Thyroid gland (tissue), 4 donors: ENCODE measurements at places on chromosomes 3 and 15. TPM values are rescaled to one million over a fixed set of nuclear protein-coding genes. Genes with fewer than 3 reads are reported as not detected.

Gene KIF7
- total RNA-seq: 10.1 TPM

Gene HHLA2
- not detected for total RNA-seq

Gene C3orf20
- total RNA-seq: not detected

Gene FBN1
- total RNA-seq: 113 TPM

Gene SLC12A1
- not detected for total RNA-seq

Gene ARPP21
- not detected for total RNA-seq

Gene KBTBD13
- total RNA-seq: not detected

Gene FILIP1L
- total RNA-seq: 4.4 TPM

Gene NPRL2
- total RNA-seq: 27.9 TPM

Gene KY
- 3.2 TPM for total RNA-seq

Gene GOLGA8R
- total RNA-seq: 25.0 TPM

Gene PLSCR4
- total RNA-seq: 79.8 TPM

DNA sequence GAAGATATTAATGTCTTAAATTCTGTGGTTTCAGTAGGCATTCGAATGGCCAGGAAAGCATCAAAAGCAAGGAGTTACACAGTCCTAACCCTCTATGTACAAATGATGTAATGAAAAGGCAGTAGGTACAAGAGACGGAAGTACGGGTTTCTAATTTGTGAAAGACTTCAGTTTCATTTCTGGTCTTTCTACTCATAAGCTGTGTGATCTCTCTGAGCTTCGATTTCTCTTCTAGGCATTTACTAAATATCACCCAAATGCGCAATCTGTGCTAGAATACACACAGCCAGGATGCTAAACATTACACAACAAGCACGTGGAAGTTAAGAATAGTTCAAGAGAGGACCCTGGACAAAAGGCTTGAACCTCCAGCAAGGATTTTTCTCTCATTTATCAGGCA is 17.9 kb upstream of the STIMATE start:
- no peak for DNase-seq
- H3K27me3 ChIP-seq: no peaks in the 10 kb centered on the region
- H3K36me3 ChIP-seq: peaks cover 6% of the 10 kb centered on the region

DNA sequence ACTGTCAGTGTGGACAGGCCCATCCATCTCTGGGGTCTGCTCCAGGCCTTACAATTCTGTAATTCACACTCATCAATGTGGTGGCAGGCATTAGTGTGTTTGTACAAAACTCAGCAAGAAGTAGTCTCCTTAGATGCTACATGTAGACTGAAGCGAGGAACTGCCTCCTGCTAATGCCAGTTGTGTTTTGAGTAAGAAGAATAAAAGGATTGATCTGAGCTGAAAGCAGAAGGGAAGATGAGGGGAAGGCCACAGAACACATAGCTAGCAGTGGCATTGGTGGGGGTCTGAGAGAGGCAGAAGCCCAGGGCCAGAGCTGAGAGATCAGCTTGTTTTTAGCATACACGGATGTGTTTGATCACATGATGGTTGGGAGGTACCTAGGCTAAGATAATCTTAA is 144.1 kb downstream of the TIGIT start:
- H3K27me3 ChIP-seq: no peaks in the 10 kb centered on the region
- no peak for DNase-seq
- H3K4me1 ChIP-seq: peaks cover 36% of the 10 kb centered on the region
- H3K27ac ChIP-seq: peak overlapping the region; percentile 0
- no peak overlapping the region for H3K4me3 ChIP-seq
- no peaks in the 10 kb centered on the region for H3K36me3 ChIP-seq

DNA sequence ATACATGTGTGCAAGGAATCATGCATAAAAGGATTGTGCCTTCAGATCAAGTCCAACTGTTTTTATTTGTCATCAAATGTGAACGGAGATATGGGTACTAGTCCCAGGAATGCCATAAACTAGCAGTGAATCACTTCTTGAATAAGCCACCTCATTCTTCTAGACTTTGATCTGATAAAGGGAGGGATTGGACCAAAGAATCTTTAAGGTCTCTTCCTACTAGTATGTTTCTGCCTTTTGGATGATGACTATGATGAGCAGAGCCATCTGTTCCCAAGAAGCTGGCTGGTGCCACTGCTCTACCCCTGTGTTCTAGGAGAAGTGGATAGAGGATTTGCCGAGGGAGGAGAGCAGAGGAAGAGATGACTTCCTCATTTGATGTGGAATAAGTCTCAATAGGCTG is 28.8 kb upstream of the UACA start:
- H3K27me3 ChIP-seq: no peaks in the 10 kb centered on the region
- peak overlapping the region; percentile 6 for H3K27ac ChIP-seq
- H3K4me1 ChIP-seq: peaks cover 48% of the 10 kb centered on the region
- no peak for DNase-seq
- no peak overlapping the region for H3K4me3 ChIP-seq

- no peak overlapping the region for H3K27ac ChIP-seq
- no peak for DNase-seq
- H3K4me1 ChIP-seq: no peaks in the 10 kb centered on the region
Observed at GRCh38 chr15:87610366-87610765, 646.2 kb downstream of the NTRK3 start.

GRCh38 chr3:122797291-122797690 is 2.4 kb downstream of the SLC49A4 start:
- no peaks in the 10 kb centered on the region for H3K36me3 ChIP-seq
- peaks cover 6% of the 10 kb centered on the region for H3K4me1 ChIP-seq
- no peak overlapping the region for H3K4me3 ChIP-seq
- no peaks in the 10 kb centered on the region for H3K27me3 ChIP-seq

DNA sequence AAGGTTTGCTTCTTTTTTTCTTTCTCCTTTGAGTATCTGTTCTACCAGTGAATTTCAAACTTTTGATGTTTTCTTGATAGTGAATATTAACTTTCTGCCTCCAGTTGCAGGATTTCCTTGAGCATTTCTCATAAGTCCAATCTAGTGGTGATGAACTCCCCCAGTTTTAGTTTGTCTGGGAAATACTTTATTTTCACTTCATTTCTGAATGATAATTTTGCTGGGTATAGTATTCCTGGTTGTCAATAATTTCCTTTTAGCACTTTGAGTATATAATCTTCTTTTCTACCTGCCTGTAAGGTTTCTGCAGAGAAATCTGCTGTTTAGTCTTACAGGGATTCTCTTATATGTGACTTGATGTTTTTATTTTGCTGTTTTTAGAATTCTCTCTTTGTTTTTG is 21.0 kb downstream of the TPRG1 start:
- H3K27ac ChIP-seq: no peak overlapping the region
- H3K36me3 ChIP-seq: no peaks in the 10 kb centered on the region
- DNase-seq: no peak
- peaks cover 10% of the 10 kb centered on the region for H3K4me1 ChIP-seq

GRCh38 chr3:120625159-120625586 is 29.0 kb downstream of the NDUFB4 start:
- peaks cover 9% of the 10 kb centered on the region for H3K36me3 ChIP-seq
- H3K27ac ChIP-seq: no peak overlapping the region
- no peak overlapping the region for H3K4me3 ChIP-seq
- DNase-seq: no peak
- no peaks in the 10 kb centered on the region for H3K27me3 ChIP-seq

DNA sequence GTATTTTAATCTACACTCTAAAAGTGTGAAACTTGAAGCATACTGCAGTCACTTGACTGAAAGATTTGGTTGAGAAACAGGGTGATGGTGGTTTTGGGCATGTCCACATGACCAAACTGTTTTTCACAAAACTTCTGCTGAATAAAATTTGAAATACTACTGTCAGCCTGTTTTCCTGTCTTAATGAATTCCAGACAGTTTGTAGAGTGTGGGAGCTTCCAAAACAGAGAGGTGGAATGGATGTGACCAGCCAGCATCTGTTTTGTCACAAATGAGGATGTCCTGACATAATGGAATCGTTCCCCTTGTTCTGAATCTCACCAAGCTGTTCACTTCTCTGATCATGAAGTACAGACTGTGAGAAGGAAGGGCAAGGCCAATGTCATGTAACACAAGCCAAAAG is 11.8 kb downstream of the MITF start:
- no peaks in the 10 kb centered on the region for H3K27me3 ChIP-seq
- no peak overlapping the region for H3K4me3 ChIP-seq
- H3K4me1 ChIP-seq: peaks cover 4% of the 10 kb centered on the region
- no peaks in the 10 kb centered on the region for H3K36me3 ChIP-seq
- no peak for DNase-seq

DNA sequence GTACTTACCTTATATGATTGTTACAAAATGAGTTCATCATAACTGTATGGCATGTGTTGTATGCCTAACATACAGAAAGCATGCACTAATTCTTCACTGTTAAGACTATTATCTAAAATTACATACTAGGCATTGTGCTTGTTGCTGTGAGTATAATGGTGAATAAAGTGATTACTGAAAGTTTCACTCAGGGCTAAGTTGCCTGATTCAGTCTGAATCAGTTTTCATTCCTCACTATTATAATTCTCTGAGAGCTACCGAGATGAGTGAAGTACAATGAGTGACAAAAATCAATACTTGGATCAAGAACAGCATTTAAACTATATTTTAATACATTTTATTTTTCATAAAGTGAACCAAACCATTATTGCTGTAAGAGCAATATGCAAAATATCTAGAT is 7.5 kb upstream of the GCSAM start:
- no peak for DNase-seq
- no peaks in the 10 kb centered on the region for H3K27me3 ChIP-seq
- no peak overlapping the region for H3K4me3 ChIP-seq
- no peak overlapping the region for H3K27ac ChIP-seq
- H3K4me1 ChIP-seq: no peaks in the 10 kb centered on the region

GRCh38 chr15:56654216-56654615 is 79.1 kb downstream of the ZNF280D start:
- no peaks in the 10 kb centered on the region for H3K27me3 ChIP-seq
- DNase-seq: no peak
- H3K4me3 ChIP-seq: no peak overlapping the region
- H3K27ac ChIP-seq: no peak overlapping the region

DNA sequence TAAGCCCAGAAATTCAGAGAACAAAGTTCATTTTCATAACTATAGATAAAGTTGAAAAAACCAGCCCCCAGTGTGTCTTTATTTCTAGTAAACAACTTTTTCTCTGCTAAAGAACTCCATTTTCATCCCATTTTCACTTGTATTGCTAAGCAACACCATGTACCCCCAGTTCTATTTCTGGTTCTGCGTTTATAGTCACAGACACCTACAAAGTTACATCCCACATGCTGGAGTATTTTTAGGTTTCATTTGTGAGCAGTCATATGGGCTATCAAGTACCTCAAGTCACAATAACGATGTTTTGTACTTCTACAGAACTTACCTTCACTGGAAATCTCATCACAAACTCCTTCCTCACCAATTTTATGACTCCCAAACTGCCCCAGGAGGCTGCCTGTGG is 236.5 kb downstream of the RSL24D1 start:
- no peaks in the 10 kb centered on the region for H3K27me3 ChIP-seq
- DNase-seq: no peak
- H3K4me1 ChIP-seq: no peaks in the 10 kb centered on the region
- no peak overlapping the region for H3K4me3 ChIP-seq
- no peak overlapping the region for H3K27ac ChIP-seq

- no peak overlapping the region for H3K27ac ChIP-seq
- no peaks in the 10 kb centered on the region for H3K36me3 ChIP-seq
- no peak for DNase-seq
- H3K4me1 ChIP-seq: no peaks in the 10 kb centered on the region
- no peaks in the 10 kb centered on the region for H3K27me3 ChIP-seq
- no peak overlapping the region for H3K4me3 ChIP-seq
Observed at GRCh38 chr15:42118650-42119445, 24.5 kb upstream of the PLA2G4D start.

- no peak overlapping the region for H3K27ac ChIP-seq
- H3K4me3 ChIP-seq: no peak overlapping the region
- H3K27me3 ChIP-seq: no peaks in the 10 kb centered on the region
- H3K4me1 ChIP-seq: peaks cover 13% of the 10 kb centered on the region
- no peaks in the 10 kb centered on the region for H3K36me3 ChIP-seq
Observed at GRCh38 chr15:55823699-55824340, 80.9 kb upstream of the PRTG start.

DNA sequence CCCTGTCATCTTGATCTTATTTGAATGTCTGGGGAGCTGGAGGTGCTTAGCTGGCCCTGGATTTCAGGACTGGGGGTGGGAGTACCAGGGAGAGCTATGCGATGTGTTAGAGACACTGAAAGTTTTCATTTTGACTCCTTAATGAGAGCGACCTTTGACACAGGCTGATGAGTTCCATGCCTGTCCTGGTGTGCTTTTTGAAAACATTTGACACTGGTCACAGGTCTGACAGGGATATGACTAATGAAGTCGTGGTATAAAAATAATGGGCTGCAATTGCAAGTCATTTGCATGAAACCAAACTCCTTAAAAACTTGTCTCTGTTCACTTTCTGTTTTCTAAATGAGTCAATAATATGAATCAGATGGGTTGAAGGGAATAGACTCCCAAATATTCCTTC is 81.9 kb downstream of the MECOM start:
- H3K4me3 ChIP-seq: no peak overlapping the region
- H3K27me3 ChIP-seq: no peaks in the 10 kb centered on the region
- H3K27ac ChIP-seq: no peak overlapping the region
- DNase-seq: no peak

- no peaks in the 10 kb centered on the region for H3K27me3 ChIP-seq
- H3K27ac ChIP-seq: peak overlapping the region; percentile 19
- DNase-seq: no peak
Observed at GRCh38 chr15:59352189-59352588, 20.5 kb downstream of the MYO1E start.

GRCh38 chr3:67384760-67385397 is 269.5 kb downstream of the SUCLG2 start:
- H3K4me1 ChIP-seq: peaks cover 5% of the 10 kb centered on the region
- no peaks in the 10 kb centered on the region for H3K36me3 ChIP-seq
- no peaks in the 10 kb centered on the region for H3K27me3 ChIP-seq
- no peak for DNase-seq

GRCh38 chr3:23920151-23920655 is 3.3 kb downstream of the RPL15 start:
- H3K4me3 ChIP-seq: no peak overlapping the region
- peaks cover 18% of the 10 kb centered on the region for H3K36me3 ChIP-seq
- no peaks in the 10 kb centered on the region for H3K27me3 ChIP-seq
- no peak overlapping the region for H3K27ac ChIP-seq
- peaks cover 29% of the 10 kb centered on the region for H3K4me1 ChIP-seq

DNA sequence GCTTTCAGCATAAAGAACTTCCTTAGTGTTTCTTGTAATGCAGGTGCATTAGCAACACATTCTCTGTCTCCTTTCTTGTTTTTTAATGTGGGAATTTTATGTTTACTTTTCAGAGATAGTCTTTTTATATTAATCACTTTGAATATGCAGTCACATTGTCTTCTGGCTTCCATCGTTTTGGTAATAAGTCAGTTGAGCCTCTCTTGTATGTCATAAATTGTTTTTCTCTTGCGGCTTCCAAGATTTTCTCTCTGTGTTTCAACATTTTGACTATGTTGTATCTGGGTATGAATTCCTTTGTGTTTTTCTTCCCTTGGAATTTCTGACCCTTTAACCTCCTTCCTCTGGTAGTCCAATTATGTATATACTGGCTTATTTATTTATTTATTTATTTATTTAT is 25.3 kb downstream of the GABRG3 start:
- no peak overlapping the region for H3K27ac ChIP-seq
- no peak overlapping the region for H3K4me3 ChIP-seq
- H3K4me1 ChIP-seq: no peaks in the 10 kb centered on the region
- H3K27me3 ChIP-seq: no peaks in the 10 kb centered on the region
- no peaks in the 10 kb centered on the region for H3K36me3 ChIP-seq
- DNase-seq: no peak

GRCh38 chr3:36178018-36178417 is 202.3 kb upstream of the STAC start:
- no peaks in the 10 kb centered on the region for H3K27me3 ChIP-seq
- H3K36me3 ChIP-seq: no peaks in the 10 kb centered on the region
- H3K27ac ChIP-seq: no peak overlapping the region
- no peak for DNase-seq
- no peak overlapping the region for H3K4me3 ChIP-seq

- H3K36me3 ChIP-seq: no peaks in the 10 kb centered on the region
- H3K27ac ChIP-seq: no peak overlapping the region
- H3K4me3 ChIP-seq: no peak overlapping the region
- H3K27me3 ChIP-seq: no peaks in the 10 kb centered on the region
Observed at GRCh38 chr3:53464424-53464823, 30.0 kb upstream of the CACNA1D start.
